ENCODE measurements at places on chromosomes 5 and 9.
A peak's percentile ranks its signal among the peaks of the same experiment; 100 is the strongest.

DNA sequence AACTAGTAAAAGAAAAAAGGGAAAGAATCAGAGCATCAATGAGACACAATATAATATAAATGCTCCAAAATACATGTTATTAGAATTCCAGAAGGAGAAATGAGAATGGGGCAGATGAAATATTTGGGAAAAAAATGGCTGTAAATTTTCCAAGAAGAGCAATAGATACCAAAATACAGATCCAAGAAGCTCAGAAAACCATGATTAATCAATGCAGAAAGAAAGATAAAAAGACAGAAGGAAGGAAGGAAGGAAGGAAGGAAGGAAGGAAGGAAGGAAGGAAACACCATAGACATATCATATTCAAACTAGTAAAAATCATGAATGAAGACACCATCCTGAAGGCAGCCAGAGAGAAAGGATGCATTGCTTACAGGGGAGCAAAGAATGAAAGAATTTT lies 920.9 kb downstream of the EFNA5 start:
- DNase-seq: no peak

DNA sequence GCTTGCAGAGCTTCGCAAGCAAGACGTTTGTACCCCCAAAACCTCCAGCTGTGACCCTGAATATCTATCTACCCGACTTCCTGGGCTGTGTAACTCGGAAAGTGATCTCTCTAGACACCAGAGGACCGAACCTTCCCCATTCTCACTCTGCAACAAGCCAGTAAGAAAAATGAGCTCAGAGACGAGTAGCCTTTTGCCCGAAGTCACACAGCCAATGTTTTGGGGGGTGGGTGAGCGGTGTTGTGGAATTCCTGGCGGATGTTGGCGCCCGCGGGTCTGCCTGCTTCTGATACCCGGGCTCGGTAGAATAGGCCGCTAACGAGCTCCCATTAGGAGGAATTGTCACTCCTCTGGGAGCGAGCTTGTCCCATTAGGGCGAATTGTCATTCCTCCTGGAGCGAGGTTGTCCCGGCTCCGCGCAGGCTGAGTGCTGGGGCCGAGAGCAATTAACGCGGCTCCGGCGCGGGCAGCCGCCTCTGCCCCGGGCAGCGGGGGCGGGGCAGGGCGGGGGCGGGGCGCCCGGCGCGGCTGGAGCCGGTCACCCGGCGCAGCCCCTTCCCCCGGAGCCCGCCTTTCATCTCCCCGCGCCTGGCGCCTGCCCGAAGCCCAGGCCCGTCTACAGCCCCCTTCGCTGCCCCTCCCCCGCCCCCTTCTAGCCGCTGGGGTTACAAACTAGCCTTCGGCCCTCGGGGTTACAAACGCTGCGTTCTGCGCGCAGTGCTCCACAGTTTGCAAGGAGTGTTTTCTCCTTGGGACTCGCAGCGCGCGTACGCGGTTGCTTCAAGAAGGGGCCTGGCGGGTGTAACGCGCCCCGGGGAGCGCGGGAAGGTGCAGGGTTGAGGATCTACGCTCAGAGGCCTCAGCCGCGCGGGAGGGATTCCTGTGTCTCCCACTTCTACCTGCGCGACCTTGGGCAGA lies 3.5 kb upstream of the MSX2 start:
- peak; percentile 36 for DNase-seq

GRCh38 chr9:81980568-81980967 lies 8.0 kb upstream of the SPATA31D1 start:
- no peak for DNase-seq

DNA sequence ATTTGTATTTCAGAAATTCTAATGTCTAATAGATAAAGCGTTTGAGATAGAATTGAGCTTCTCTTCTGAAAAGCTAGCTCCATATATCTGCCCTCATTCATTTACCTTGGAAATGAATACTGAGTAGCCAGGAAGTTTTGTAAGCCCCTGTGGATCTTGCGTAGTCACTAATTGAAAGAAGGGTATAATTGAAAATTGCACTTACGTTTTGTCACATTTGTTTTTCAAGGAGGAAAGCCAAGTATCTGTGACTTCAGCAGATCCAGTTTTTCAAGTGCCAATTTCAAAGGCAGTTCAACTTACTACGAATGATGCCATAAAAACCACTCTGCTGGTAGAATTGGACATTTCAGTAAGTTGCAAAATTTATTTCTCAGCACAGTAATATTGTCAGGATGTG lies 14.0 kb downstream of the MTRR start:
- no peak for DNase-seq

- no peak for DNase-seq
Observed at GRCh38 chr5:139734539-139734916, 61.1 kb upstream of the PSD2 start.

DNA sequence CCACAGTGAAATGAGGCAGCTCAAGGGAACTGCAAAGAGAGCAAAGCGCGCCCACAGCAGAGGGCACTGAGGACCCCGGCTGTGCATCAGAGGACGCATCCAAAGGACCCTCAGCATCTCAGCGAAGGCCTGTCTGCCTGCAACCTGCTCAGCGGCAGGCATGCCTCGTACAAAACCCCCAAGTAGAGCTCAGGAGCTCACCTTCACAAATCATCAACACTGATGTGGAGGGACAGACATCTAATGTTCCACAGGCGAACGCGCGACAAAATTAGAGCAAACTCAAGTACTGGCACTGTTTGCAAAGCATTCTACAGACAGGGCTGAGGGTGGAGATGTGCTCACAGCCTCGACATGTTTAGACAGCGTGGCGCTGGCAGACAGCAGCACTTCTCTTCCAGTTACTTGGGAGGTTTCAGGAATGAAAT lies 81.0 kb downstream of the DCP2 start:
- no peak for DNase-seq

GRCh38 chr9:129809346-129809745 lies 6.4 kb downstream of the TOR1B start:
- no peak for DNase-seq

- peak; percentile 28 for DNase-seq
Observed at GRCh38 chr5:34854459-34855174, 15.7 kb downstream of the TTC23L start.

DNA sequence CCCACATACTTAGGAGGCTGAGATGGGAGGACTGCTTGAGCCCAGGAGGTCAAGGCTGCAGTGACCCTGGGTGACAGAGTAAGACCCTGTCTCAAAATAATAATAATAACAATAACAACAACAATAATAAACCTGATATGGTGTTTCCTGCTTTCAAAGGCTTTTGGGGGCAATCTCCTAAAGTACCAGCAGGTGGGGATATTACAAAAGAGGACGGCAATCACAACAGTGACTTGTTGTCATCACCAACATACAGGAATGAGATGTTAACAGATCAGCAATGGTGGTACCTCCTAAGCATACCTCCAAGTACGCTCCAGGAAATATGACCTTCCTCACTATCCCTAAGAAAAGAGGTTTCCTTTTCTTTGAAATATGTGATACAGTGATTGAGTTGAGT lies 91.1 kb upstream of the RNF180 start:
- peak; percentile 24 for DNase-seq

- DNase-seq: no peak
Observed at GRCh38 chr9:137784641-137785513, 92.7 kb upstream of the CACNA1B start.

- no peak for DNase-seq
Observed at GRCh38 chr5:32984851-32985610, 273.9 kb downstream of the NPR3 start.

- DNase-seq: peak; percentile 80
Observed at GRCh38 chr9:96344458-96345180, 38.9 kb downstream of the SLC35D2 start.

DNA sequence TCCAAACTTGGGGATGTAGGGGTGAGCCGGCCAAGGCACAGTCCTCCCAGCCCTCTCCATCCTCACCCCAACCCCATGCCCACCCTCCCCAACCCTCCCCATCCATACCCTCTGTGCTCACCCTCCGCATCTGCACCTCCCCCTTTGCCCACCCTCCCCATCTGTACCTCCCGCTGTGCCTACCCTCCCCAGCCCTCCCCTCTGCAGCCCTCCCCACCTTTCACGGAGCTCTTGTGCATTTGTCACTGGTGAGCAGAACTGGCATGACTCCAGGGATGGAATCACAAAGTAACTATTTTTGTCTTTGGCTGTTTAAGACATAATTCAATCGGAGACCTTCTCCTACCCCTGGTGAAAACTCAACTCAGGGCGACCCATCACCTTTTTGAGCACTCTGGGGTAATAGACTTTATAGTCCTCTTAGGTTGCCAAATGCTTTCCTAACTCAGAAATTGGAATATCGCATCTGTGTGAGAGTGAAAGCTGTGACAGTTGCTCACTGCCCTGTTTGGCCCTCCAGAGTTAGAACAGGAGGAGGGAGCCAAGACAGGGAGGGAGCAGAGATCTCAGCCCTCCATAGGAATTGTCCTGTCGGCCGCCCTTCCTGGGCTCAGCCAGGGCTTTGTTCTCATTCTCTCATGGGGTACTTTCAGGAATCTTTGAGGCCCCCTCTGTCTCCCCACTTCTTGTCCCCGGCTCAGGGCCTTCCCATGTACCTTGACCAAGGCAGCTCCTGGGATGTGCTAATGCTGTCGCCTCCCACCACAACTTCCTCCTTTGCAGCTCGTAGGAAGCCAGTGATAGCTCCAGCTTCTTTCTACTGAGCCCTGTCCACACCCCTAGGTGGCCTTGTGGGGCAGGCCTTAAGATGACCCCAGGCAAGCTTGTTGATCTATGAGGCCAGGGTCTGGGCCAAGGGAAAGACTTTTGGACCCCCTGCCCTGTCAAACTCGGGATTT lies 36.2 kb downstream of the OTULIN start:
- no peak for DNase-seq

DNA sequence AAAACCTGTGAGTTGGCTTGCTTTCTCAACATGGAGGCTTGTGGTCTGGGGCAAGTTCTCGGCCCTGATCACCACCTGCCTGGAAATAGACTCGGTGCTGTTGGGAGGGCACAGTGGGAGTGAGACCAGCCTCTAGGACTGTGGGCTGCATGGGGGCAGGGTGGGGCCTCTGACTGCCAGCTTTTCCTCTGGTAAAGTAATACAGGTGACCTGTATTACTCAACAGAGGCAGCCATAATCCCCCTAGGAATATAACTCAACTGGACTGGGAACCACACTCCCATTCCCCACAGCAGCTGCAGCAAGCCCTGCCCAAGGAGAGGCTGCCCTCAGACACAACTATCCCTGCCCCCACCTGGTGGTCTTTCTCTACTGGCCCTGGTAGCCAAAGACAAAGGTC lies 72.8 kb downstream of the C9orf153 start:
- no peak for DNase-seq

DNA sequence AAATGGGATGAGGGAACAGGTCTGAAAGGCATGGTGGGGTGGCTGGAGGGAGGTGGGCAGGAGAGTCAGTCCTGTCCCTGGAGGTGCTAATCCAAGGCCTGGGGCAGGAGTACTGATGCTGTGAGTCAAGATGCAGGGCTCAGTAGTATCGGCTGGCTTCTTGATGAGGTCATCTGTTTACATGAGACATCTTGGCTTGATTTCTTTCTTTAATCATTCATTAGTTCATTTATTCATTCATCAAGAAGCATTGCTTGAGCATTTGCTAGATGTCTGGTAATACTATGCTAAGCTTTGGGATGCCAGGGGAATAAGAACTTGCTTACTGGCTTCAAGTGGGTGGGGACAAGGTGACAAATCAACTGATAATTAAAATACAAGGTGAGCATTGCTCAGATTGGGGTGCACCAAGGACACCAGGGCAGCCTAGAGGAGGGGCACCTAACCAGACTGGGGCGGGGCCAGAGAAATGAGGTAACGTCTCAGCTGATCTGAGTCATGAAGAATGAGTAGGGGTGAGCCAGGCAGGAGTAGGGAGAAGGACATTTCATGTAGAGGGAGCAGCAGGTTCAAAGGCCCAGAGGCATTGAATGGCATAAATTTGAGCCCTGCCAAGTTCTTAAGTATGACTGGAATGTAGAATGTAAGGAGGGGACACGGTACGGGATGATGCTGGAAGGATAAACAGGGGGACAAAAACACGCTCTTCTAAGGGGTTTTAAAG lies 88.8 kb downstream of the EGFLAM start:
- no peak for DNase-seq

DNA sequence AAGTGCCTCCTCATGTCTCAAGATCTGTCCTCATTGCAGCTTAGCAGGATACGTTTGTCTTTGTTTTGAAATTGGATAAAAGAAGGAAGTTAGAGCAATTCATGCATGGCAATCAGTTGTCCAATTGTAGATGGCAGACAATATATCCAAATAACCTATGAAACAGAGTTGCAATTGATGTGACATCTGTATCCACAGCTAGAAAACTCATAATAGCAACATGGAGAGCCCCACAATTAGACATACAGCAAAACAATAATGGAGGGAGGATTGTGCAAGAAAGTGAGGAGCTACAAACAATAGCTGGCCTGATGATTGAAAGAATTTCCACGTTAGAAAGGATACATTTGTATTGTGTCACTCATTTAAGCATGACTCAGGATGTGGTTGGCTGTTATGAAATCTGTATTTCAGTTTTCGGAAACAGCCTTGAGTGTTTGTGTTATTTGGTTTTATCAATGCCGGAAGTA lies 132.0 kb downstream of the FAM174A start:
- DNase-seq: no peak

DNA sequence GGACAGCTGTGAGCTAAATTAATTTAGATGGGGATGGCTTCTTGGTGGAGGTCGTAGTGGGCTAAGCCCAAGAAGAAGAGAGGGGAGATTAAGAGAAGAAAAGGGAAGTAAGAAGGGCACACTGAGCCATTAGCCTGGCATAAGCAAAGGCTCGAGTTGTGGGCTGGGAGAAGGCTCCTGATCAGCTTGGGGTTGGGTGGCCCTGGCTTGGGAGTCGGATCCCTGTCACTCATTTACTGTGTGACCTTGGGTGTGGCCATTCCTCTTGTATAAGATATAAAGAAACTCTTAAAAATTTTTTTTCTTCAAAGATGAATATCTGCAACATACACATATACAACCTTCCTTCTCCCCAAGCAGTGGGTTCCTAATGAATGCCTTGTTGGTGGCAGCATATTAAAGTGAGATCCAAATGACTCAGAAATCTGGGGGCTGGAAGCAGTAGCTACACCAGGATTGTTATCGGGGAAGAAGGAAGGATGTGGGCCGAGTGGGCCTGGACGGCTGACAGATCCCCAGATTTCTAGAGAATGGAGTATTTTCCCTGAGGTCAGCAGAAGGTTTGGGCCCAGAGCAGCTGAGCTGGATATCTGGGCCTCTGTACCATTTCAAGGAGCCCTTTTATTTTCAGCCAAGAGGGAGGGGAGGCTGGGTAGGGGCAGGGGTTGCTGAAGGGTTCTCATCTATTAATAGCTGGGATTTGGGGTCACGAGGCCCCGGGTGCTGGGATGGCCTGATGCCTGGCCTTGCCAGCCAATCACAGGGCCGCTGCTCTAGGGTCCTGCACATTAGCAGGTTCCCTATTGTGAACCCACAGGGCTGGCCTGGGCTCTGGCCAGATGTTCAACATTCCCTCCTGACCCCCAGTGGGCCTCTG lies 52.1 kb downstream of the PPARGC1B start:
- no peak for DNase-seq

GRCh38 chr9:21682381-21682780 lies 120.1 kb upstream of the MTAP start:
- no peak for DNase-seq

GRCh38 chr9:2209400-2209799 lies 194.3 kb downstream of the SMARCA2 start:
- no peak for DNase-seq

DNA sequence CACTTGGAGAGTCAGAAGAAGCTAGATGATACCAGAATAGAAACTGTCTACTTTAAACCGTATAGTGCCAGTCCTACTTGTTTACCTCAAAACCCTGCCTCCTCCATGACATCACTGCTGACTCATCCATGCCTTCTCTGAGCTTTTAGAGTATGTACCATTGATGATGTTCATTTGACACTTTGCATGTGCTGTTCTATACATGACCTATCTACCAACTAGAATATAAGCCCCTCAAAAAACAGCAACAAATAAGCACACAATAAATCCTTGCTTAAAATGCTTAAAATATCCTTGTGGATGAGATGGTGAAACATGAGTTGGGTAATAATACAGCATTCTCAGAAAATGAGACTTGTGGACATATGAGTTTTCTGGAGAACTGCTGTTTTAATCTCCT lies 2.6 kb downstream of the CTNNAL1 start:
- DNase-seq: no peak
